Pons (tissue), 1 donor: ENCODE measurements at places on chromosomes 2 and 18.

DNA sequence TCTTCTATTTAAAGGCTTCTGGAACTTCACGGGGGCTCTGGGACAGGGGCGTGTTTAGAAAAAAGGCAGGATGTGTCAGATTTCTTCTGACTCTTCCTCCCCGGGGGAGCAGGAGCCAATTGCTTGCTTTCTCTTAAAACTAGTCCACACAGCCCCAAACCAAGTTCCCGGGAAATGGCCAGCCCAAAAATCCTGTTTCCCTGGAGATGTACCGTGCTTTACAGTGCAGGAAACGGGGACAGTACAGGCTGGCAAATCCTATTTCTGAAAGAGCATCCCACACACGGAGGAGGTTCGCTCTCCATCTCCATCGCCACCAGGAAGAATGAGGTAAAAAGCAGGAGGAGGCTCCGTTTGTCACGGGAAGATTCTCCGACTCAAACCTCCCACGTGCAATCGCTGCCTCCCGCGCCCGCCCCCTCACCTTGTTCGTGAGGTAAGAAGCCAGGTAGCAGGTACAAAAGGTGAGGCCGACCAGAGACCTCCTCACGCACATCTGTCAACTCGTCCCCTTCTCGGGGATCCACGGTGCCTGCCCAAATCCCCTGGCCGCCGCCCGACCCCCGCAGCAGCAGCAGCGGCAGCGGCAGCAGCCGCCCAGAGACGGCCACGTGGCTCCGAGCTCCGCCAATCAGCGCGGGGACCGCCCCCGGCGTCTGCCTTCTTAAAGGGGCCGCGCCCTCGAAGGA is 15.6 kb upstream of the RIOK3 start:
- DNase-seq: peak; percentile 69

- no peak for DNase-seq
Observed at GRCh38 chr2:27509326-27509725, 12.7 kb downstream of the GCKR start.

DNA sequence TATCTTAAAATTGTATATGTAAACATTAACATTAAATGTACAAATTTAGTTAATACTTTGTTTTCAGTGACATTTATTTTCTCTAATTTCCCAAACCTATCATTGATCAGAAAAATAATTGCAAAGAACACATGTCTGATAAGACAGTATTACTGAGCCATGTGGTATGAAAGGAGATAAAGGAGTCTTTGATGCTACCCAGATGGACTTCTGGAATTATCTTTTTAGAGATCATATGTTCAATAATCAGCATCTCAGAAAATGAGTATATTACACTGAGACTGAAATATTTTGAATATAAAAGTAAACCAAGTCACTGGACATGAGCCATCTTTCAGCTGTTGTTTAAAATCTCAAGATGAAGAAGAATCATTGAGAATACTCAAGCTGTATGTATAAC is 153.3 kb downstream of the PHLPP1 start:
- DNase-seq: no peak

DNA sequence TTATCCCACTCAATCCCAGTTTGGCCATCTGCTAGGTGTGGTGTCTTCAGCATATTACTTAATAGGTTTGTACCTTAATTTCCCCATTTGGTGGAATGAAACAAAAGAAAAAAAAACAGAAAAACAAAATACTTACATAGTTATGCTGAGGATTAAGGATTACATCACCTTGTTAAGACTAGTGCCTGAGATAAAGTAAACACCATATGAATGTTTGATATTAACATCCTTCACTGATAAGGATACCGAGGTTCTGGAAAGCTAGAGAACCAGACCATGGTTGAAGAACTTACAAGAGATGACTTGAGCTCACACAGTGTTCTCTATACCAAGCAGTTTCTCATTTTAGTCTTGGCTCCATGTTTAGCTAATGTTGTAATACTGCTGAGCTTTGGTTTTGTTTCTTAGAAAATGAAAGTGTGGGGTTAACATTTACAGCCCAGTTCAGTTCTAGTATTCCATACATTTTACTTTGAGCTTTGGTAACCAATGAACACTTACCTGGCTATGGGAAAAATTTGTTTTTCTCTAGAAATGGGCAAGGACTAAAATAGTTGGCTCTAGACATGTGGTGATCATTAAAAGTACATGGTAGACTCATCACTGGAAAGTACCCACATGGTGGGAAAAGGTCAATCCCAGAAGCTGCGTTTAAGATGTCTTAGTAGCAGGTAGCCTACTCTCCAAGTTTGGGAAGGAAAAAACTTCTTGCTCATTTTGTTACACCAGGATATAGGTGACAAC is 5.8 kb upstream of the GPD2 start:
- DNase-seq: no peak

GRCh38 chr2:68203587-68203986 is 45.9 kb downstream of the PNO1 start:
- no peak for DNase-seq

- DNase-seq: peak; percentile 71
Observed at GRCh38 chr2:176652300-176653182, 383.3 kb downstream of the MTX2 start.

GRCh38 chr2:185384822-185385560 is 353.6 kb upstream of the FSIP2 start:
- DNase-seq: no peak
